ENCODE measurements at places on chromosomes 3 and 15.

GRCh38 chr3:12155828-12156227 is 2.9 kb downstream of the TIMP4 start:
- peak overlapping the region; percentile 51 for H3K27ac ChIP-seq
- H3K4me1 ChIP-seq: peaks cover 27% of the 10 kb centered on the region
- H3K36me3 ChIP-seq: peaks cover 2% of the 10 kb centered on the region
- H3K27me3 ChIP-seq: no peaks in the 10 kb centered on the region

DNA sequence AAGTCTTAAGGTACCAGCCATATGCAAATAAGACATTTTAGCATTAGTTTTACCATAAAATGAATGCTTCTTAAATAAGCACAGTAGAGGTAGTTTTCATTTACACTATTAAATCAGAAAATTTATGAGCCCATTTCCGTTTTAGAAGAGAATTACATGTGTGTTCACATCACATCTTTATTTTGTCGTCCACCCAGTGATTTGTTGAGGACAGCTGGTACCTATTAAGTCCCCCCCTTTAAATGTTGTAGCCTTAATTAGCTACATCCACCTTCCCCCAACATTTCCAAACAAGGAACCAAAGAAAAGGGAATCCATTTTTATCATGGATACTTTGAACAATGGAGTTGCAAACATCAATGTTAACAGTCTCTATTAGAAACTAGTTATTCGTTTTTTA is 6.8 kb downstream of the IL17RD start:
- no peak overlapping the region for H3K27ac ChIP-seq
- no peak overlapping the region for H3K4me3 ChIP-seq
- H3K27me3 ChIP-seq: peaks cover 8% of the 10 kb centered on the region
- no peak for DNase-seq
- H3K4me1 ChIP-seq: no peaks in the 10 kb centered on the region
- no peaks in the 10 kb centered on the region for H3K36me3 ChIP-seq

DNA sequence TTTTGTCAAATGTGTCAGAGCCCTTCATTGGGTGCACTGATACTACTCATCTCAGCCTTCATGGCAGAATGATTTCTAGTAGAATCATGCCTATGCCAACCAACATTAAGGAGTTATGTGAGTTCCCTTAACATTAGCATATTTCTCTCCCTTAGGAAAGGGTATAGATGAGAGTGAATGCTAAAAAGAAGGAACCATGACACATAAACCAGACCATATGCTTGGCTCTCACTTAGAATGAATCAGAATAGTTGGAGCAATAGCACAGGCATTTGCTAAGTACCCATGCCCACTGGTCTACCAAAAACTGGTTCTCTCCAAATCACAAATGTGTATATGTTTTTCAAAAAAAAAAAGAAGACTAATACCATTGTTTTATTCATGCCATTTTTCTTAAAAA is 51.1 kb downstream of the STRIT1 start:
- H3K27me3 ChIP-seq: no peaks in the 10 kb centered on the region
- DNase-seq: no peak
- H3K36me3 ChIP-seq: no peaks in the 10 kb centered on the region
- no peak overlapping the region for H3K27ac ChIP-seq

- no peaks in the 10 kb centered on the region for H3K36me3 ChIP-seq
- peaks cover 26% of the 10 kb centered on the region for H3K4me1 ChIP-seq
- H3K27me3 ChIP-seq: no peaks in the 10 kb centered on the region
- no peak overlapping the region for H3K4me3 ChIP-seq
Observed at GRCh38 chr3:66268864-66269263, 48.1 kb downstream of the SLC25A26 start.

DNA sequence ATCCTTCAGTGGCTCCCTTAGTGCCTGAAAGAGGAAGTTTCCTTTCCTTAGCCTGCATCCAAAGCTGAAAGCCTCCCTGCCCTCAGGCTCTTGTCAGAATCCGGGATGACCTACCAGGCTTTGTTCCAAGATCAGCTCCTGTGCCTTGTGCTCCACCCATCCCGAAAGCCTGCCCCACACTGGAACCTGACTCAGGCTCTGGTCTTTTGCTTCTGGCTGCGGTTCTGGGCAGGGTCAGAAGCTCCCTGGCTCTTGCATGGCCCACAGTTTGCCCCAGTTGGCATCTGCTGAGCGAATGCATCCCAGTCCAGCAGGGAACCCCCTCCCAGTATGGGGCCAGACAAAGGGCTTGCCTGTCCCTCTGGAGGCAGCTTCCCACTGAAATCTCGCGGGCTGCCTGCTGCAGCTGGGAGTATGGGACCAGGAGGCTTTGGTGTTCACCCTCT is 25.9 kb upstream of the KIF23 start:
- H3K4me3 ChIP-seq: no peak overlapping the region
- no peak overlapping the region for H3K27ac ChIP-seq
- H3K4me1 ChIP-seq: no peaks in the 10 kb centered on the region
- no peak for DNase-seq
- H3K36me3 ChIP-seq: no peaks in the 10 kb centered on the region
- no peaks in the 10 kb centered on the region for H3K27me3 ChIP-seq

- no peak overlapping the region for H3K27ac ChIP-seq
- H3K36me3 ChIP-seq: no peaks in the 10 kb centered on the region
- H3K4me1 ChIP-seq: peaks cover 17% of the 10 kb centered on the region
- H3K27me3 ChIP-seq: no peaks in the 10 kb centered on the region
- no peak overlapping the region for H3K4me3 ChIP-seq
Observed at GRCh38 chr3:61986473-61986872, 386.9 kb downstream of the FEZF2 start.

DNA sequence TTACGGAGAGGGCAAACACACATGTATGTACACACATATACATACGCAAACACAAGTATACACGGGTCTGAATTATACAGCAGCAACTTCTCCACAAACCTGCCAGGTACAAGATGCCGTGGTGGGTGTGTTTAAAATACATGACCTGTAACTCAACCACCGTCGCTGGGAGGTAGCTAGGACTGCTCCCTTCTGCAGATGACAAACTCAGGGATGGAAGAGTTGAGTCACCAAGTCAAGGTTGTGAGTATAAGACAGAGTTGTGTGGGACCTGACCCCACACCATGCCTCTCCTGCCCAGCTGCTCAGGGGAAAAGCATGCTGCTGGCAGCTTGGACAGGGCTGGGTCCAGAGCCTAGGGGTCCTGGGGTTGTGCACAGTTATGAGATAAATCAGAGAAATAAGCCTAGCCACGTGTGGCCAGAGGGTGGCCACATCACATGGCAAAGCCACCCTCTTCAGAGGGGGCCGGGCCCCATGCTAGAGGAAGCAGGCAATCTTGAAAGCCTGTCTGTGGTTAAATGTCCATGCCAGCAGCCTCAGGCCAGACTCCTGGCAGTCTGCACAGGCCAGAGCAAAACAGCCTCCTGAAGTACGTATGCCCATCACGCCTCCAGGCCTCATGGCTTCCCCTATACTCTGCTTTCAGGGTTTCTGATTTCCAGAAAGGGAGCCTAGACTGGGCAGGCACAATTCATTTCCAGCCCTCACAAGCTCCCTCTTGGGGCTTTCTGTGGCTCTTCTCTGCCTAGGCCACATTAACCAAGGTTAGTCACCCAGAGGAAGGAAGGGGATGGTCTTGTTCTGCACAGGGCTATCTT is 107.7 kb upstream of the RPL32 start:
- H3K36me3 ChIP-seq: no peaks in the 10 kb centered on the region
- H3K4me1 ChIP-seq: peaks cover 96% of the 10 kb centered on the region
- no peak overlapping the region for H3K4me3 ChIP-seq

DNA sequence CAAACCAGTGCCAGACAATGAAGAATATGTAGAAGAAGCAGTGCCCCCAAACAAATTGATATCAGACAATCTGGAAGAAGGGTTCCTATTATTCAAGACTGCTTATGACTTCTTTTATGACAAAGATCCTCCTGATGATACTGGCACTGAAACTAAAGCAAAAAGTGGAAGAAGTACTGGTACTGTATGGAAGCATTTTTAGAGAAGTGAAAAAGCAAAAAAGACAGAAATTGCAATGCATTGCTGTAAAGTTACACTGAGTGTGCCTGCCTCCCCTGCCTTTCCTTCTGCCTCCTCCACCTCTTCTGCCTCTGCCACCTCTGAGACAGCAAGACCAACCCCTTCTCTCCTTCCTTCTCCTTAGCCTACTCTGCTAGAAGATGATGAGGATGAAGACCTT is 167.6 kb downstream of the PLCL2 start:
- no peak overlapping the region for H3K27ac ChIP-seq
- no peaks in the 10 kb centered on the region for H3K36me3 ChIP-seq
- H3K4me1 ChIP-seq: peaks cover 17% of the 10 kb centered on the region
- H3K27me3 ChIP-seq: no peaks in the 10 kb centered on the region
- no peak overlapping the region for H3K4me3 ChIP-seq

- peak overlapping the region; percentile 73 for H3K4me3 ChIP-seq
- peaks cover 17% of the 10 kb centered on the region for H3K36me3 ChIP-seq
- DNase-seq: no peak
- H3K4me1 ChIP-seq: peaks cover 26% of the 10 kb centered on the region
- no peaks in the 10 kb centered on the region for H3K27me3 ChIP-seq
Observed at GRCh38 chr3:183291497-183292031, 38.5 kb downstream of the B3GNT5 start.

- no peaks in the 10 kb centered on the region for H3K27me3 ChIP-seq
- no peak for DNase-seq
- H3K4me3 ChIP-seq: no peak overlapping the region
- H3K4me1 ChIP-seq: peaks cover 9% of the 10 kb centered on the region
Observed at GRCh38 chr3:58288011-58288728, 17.9 kb upstream of the RPP14 start.

All from psoas muscle (tissue), 8 donors.